ENCODE measurements at places on chromosomes 2 and 18.

- no peak for DNase-seq
These were observed 75.5 kb downstream of the ANTXR1 start for GRCh38 chr2:69088466-69088865.

DNA sequence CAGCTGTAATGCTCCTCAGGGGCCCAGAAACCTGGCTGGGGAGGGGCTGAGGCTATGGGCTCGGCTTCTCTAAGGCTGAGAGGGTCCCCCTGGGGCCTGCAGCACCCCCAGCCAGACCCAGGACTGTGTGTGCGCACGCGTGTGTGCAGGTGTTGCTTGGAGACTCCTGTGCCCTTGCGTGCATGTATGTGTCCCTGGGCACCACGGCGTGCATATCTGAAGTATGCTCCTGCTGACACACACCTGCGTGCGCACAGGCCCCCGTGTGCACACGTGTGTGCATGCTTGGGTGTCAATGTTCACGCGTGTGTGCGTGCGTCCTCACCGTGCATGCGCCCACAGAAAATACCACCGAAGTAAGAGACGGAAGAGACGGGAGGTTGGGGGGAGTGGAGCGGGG is 14.9 kb upstream of the ECEL1 start:
- no peak for DNase-seq

DNA sequence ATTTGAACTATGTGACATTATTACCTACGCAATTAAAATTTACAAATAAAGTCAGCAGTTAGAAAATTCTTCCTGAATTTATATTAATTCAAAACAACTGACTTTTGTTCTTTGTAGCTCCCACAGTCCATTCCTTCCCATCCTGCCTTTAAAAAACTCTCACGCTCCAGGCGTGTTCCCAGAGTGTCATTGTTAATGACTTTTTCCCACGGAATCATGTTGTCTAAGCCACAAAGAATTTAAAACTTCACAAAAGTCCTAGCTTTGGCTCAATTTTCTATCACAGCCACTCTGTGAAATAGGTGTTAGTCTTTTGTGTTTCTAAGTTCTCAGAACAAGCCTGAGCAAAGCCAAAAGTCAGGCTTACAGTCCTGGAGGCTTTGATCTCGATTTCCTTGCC is 26.5 kb downstream of the SLC1A4 start:
- DNase-seq: no peak

DNA sequence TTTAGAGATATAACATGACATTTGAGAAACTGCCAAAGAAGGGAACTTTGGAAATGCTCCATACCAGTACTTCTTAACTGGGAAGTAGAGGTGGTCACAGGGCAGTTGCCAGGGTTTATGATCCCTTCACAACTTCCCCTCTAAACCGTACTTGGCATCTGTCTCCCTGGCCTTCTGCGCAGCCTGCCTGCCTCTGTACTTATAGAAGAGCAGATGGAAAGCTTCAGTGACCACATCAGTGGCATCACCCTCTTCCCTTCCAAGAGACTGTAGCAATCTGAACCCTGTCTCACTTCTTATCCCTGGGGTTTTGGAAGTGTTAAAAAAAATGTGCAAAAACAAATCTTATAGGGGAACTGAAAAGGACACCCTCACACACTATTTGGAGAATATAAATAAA is 64.1 kb downstream of the EIF2AK3 start:
- no peak for DNase-seq

DNA sequence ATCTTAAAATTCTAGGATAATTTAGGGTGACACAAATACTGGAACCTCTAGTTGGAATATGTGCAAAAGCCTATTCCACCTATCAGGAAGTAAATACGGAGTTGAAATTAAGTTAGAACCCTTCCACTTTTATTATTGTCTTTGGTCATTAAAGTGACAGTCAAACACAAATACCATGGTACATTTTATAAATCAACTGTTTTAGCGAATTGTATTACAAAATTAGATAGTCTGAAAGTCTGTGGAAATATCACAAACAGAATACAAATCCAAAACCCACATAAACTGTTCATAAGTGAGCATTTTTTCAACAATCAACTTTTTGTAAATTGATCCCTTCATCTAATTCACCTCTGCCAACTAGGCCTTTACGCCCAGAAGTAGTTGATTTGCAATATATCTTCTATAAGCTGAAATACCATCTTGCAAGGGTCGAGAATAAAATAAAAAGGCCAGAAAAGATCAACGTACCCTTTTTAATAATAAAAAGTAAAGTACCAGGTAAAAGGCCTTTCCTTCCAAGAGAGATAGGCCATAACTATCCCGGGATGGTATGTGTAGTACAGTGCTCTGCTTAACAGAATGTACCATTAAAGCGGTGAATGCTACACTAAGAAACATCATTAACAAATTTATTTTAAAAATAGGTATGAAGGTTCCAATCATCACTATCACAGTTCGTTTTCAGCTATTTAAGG is 1.3 kb downstream of the USP34 start:
- no peak for DNase-seq

DNA sequence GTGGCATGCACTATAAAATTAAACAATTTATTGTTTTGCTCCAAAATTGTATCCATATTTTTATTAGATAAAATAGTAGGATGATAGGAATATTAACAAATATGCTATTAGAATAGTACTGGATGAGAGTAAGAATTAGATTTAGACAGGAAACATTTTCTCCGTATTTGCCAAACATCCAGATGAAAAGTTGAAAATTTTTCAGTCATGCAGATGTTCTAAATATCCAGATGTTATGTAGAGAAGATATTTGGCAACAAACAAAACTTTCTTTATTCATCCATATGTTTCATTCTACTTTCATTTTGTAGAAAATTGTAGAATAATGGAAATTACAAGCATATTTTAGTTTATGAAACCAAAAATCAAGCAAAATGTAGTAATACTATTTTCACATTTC is 45.2 kb upstream of the NEUROD1 start:
- no peak for DNase-seq

GRCh38 chr2:150479075-150479915 is 8.2 kb downstream of the RND3 start:
- no peak for DNase-seq

DNA sequence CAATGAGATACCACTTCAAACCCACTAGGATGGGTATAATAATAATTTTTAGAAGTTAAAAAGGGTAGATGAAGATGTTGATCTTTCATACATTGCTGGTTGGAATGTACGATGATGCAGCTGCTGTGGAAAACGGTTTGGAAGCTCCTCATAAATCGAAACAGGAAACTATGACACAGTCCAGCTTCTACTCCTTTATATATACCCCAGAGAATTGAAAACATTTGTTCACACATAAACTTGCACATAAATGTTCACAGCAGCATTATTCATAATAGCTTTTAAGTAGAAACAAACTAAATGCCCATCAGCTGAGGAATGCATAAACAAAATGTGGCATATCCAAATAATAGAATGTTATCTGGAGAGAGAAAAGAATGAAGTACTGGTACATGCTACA is 95.0 kb downstream of the STRADB start:
- no peak for DNase-seq

DNA sequence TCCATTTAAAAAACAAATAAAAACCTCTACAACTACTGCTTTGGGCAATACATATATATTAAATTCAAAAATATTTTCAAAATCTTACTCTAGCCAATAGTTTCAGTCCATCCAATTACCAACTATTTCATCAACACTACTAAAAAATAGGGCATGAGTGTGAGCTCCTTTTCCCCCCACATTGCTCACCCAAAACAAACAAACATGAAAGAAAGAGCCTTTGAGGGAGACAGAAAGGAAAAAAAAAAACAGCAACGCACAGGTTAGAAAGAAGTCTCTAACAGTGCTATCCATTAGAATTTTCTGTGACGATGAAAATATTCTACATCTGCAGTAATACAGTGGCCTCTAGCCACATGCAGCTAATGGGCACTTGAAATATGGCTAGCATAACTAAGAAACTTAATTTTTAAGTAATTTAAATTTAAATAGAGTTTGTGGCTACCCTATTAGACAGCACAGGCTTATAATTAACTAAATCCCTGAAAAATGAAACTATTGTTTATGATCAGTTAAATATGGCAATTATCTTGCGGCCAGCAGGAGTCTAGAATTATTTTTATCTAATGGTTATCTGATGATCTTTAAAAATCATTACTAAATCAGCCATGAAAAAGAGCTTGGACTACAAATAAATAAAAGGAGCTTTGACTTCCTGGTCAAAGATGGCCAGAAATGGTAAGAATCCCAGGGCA is 59.2 kb downstream of the RBMS1 start:
- DNase-seq: no peak

- no peak for DNase-seq
These were observed 22.6 kb upstream of the EPAS1 start for GRCh38 chr2:46274586-46274985.

- no peak for DNase-seq
These were observed 159.8 kb downstream of the METTL4 start for GRCh38 chr18:2411381-2411960.

GRCh38 chr18:35479911-35480586 is 17.7 kb downstream of the INO80C start:
- DNase-seq: no peak

GRCh38 chr2:45190481-45190942 is 181.3 kb upstream of the SIX2 start:
- DNase-seq: no peak

- DNase-seq: no peak
These were observed 109.3 kb downstream of the CHST9 start for GRCh38 chr18:27075828-27076227.

DNA sequence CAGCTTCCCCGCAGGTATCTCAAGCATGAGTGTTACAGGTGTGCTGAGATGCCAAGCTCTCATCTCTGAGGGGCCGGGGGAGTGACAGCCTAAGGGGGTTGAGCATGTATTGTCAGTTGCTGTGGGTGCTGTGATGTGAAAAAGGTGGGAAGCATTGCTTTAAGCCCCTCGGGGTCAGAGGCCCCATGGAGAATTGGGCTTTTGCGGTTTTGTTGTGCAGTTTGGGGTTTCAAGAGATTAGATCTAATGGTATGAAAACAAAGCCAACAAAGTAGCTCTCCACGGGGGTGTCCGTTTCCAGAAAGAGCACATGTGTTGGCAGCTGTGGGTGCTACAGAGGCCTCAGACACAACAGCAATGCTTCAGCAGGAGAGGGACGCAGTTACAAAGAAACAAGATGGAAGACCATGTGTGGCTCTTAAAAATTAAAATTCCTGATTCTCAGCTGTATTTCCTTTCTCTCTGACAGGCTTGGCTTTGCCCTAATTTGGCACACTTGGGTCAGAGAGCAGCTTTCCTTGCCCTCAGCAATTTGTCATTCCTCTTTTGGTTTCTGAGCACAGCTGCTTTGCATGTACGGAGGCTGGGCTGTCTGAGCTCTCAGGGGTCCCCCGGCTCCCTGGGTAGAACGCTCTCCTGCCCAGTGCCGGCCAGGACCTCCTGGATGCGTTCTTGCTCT is 69.9 kb downstream of the TMEM247 start:
- DNase-seq: no peak

GRCh38 chr2:134429886-134430285 is 176.0 kb downstream of the MGAT5 start:
- no peak for DNase-seq

GRCh38 chr2:23939987-23940717 is at the start of gene UBXN2A:
UBXN2A (plus strand) TSS chr2:23940463; CDS start chr2:23958315, 17,852 bp downstream.
- DNase-seq: no peak

DNA sequence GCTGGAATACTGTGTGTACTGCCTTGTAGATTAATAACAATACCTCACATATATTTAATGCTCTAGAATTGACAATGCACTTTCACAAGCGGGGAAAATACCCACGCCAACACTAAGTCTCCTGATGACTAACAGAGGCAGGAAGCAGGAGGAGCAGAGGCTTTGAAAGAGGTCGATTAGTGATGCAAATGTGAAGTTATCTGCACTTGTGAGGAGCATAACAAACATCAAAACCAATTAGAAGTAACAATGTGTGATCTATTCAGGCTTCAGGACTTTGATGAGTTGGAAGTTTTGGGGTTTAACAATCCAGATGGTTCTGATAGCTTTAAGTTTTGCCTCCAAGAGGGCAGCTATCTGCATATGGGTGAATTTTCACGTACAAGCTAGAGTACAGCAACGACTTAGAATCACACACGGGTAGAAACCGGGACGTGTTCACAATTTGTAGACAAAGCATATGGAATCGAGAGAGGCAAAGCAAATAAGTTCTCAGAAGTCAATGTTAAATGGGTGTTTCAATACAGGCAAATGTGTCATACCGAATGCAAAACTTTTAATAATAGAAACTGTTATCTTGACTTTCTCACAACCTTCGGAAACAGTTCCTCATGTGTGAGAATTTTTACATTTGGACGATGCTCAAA is 114.5 kb downstream of the METTL8 start:
- no peak for DNase-seq

DNA sequence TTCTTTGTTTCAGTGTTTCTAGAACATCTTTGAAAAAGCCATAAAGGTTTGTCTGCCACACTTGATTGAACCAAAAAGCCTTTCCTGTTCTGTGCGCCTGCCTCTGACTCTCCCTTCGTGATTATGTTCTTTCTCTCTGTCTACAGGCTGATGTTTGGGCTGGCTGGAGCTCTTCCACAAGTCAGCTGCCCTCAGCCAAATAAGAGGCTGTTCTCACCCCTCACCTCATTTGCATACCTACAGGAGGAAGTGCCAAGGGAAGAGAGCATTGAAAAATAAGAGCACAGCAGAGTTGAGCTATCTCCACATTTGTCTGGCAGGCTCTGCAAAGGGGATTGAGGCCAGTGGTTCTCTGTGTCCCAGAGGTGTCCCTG is 15.8 kb downstream of the INPP5D start:
- no peak for DNase-seq

GRCh38 chr2:146278881-146279280 is 1565.9 kb upstream of the ACVR2A start:
- no peak for DNase-seq

DNA sequence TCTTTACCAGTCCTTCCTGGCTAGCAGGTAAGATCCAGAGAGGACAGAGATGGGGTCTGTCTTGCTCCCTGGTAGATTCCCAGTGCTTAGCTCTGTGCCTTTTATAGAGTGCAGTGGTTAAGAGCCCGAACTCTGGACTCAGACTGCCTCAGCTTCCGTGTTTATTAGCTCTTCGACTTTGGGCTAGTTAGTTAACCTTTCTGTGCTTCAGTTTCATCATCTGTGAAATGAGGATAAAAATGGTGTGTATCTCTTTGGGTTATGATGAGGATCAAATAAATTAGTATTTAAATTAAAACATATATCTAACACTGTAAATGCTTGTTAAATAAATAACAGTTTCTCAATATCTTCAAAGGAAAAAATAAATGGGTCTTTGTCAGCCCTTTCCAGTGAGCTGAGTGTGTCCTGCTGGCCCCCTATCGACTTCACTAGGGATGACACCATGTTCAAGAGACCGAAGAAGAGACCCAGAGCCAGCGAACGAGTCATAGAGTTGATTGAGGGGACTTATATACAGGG is 38.2 kb downstream of the CERS6 start:
- DNase-seq: no peak

DNA sequence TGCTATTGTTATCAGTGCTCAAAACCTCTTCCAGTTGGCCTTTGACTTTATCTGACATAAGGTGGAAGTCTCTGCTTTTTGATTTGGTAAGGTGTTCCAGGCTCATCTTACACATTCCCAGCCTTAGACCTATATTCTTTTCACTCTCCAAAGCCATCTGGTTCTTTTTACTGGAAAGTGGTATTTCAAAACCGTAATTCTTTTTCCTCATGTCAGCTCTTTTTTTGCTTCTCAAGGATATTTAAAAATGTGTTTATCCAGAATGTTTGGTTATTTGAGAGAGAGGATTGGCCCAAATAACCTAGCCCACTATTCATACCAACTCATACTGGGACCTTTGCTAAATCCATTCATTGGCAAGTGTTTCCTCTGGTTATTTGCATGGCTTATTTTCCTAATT is 411.2 kb upstream of the PIK3C3 start:
- no peak for DNase-seq

Data from stimulated activated CD8-positive, alpha-beta memory T cell treated with anti-CD3 and anti-CD28 coated beads, Interleukin-7, amount 100 ng/mL, for 24 hours (primary cell).